ENCODE measurements at places on chromosomes 13 and 19.

GRCh38 chr19:11191273-11191755, 6.0 kb downstream of the KANK2 start:
- no peak for DNase-seq

- no peak for DNase-seq
These were observed 10.4 kb upstream of the LYPD5 start for GRCh38 chr19:43812688-43813087.

- DNase-seq = no peak
These were observed 232.2 kb downstream of the DACH1 start for GRCh38 chr13:71634602-71635443.

- no peak for DNase-seq
These were observed 17.4 kb downstream of the NALCN start for GRCh38 chr13:101398920-101399319.

DNA sequence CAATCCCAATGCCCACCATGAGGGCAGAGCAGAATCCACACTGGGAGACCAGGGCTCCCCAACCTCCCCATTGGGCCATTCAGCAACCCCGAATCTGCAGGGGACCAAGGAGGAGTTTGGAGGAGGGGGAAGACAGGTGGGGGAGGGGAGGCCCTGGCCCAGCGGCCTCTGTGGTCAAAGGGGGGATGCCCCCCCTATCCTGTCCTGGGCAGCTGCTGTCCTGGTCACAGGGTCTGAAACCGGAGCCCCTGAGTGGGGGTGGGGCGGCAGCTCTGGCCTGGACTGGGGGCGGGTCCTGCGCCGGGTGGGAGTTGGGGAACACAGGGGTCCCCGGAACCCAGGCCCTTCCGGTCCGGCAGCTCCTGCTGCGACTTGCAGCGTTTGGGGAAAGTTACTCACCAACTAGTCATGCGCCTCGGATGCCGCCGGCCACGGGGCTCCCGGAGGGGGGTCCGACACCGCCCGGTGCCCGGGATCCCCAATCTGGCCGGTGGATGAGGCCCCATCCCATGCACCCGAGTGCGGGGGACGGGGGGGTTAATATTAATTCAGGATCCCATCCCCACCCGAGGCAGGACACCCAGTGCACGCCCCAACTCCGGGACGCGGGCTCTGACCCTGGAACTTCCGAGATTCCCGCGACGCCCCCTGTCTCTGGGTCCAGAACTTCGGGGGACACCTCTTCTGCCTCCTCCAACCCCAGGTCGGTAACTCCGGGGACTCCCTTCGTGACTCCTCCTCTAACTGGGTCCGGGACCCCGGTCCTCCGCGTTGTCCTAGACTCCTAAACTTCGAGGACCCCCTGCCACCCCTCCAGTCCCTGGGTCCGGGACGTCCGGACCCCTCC, 872 bp downstream of the HOMER3 start:
- no peak for DNase-seq

- no peak for DNase-seq
These were observed 11.6 kb downstream of the FUZ start for GRCh38 chr19:49801401-49801888.

- DNase-seq = peak; percentile 65
These were observed 285 bp downstream of the TMEM143 start for GRCh38 chr19:48363500-48363809.

DNA sequence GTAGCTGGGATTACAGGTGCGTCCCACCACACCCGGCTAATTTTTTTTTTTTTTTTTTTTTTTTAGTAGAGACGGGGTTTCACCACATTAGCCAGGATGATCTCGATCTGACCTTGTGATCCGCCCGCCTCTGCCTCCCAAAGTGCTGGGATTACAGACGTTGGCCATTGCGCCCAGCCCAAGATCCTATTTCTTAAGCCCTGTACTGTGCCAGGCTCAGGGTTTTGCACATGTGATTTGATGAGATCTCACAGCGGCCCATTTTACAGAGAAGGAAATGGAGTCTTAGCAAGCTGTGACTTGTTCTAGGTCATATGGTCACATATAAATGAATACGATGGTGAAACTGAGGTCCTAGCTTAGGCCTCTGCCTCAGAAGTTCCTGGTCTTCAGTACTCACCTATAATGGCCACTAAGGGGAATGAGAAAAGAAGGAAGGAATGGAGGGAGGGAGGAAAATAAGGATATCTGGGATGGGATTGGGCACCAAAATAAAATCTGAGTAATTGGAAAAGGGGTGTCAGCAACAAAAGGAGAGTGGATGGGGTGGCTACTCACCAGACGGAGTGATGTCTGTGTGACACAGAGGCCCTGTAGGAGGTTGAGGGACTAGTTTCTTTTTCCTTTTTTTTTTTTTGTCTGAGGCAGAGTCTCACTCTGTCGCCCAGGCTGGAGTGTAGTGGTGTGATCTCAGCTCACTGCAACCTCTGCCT, 1.3 kb downstream of the OSCAR start:
- DNase-seq = no peak

GRCh38 chr19:10114651-10115391, 3.3 kb downstream of the P2RY11 start:
- no peak for DNase-seq

GRCh38 chr13:65677906-65678305, 1552.2 kb downstream of the PCDH9 start:
- DNase-seq = no peak

DNA sequence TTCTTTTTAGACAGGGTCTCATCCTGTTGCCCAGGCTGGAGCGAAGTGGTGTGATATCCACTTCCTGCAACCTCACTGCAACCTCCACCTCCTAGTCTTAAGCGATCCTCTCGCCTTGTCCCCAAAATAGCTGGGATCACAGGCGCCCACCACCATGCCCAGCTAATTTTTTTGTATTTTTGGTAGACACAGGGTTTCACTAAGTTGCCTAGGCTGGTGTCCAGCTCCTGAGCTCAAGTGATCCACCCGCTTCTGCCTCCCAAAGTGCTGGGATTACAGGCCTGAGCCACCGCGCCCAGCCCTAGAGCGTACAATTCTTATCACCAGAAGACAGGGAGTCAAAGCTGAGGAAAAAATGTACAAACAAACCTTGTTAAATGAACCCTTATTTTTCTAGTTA, 4.5 kb upstream of the ELOF1 start:
- no peak for DNase-seq

DNA sequence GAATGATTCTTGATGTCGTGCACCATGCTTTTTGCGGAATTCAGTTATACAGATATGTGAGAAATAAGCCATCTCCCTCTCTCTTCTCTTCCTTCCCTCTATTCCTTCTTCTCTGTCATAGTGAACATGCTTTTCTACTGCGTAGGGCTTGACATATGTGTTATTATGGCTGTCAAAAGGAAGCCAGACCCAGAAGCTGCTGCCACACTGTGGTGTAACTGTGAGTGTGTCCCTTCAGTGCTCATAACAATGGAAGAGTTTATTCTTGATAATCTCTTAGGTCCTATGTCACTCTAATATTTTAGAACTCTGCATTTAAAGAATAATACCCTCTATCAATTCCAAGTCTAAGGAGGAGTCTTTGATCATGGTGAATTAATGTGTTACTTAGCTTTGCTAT, 208.9 kb upstream of the TMTC4 start:
- no peak for DNase-seq

DNA sequence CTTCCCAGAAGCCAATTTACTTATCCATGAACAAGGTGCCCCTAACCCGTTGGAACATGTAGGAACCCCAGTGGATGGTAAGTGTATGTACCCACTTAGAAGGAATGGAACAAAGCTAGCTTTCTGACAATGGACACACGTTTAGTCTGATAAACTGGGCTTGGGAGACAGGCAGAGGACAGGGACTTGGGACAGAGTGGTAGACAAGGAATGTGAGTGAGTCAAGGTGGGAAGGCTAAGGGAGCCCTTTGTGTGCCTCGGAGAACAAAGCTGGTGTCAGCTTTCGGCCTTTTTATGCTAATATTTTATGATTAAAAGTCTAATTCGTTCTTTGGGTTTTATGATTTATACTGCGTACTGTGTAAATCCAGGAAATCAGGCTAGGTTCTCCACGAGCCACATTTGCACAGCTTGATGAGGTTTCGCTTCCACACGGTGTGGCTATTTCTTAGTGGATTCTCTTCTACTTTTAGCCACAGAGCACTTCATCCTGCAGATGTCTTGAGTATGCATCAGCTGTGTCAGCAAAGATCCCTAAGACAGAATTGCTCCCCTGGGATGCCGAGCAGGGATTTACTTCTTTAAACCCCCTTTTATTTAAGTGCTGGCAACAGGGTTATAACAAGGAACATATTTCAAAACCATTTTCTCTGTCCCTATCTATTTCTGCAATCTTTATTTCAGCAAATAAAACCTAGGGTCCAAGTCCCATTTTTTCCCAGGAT, 258.5 kb downstream of the DLEU7 start:
- DNase-seq = no peak

DNA sequence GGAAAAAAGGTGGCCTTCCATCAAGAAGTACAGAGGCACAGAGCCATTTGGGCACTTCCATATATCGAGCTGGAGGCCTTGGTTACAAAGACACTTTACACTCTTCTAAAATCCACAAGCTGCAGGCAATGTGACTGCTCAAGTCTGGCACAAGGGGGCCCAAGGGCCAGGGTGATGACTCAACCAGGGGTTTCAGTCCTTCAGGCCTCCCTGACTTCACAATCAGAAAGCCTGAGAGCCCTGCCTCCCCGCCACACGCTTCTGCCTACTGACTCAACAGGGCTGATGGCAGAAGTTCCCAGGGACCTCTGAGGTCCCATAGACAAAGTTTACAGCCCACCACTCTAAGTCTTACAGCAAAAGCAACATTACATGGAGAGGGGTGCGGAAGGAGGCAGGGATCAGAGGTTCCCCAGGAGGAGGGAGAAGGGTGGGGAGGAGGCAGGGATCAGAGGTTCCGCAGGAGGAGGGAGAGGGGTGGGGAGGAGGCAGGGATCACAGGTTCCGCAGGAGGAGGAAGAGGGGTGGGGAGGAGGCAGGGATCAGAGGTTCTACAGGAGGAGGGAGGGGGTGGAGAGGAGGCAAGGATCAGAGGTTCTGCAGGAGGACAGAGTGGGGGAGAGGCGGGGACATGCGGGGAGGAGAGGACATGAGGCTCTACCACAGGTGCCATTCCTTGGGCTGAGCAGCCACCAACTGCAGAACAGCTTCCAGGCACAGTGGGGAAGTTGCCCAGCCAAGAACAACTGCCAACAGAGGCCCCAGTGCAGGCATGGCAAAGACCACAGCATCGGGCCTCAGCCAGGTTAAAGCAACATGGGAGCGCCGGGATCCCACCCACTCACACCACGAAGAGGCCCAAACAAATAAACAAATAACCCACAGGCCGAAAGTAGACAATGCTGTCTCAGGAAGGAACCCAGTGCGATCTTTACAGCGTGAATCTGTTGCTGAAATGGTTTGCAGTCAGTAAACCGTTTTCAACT, 52.0 kb downstream of the SLC7A1 start:
- no peak for DNase-seq

- DNase-seq = no peak
These were observed 56.3 kb downstream of the PSG3 start for GRCh38 chr19:42683917-42684513.

GRCh38 chr19:5338656-5339197, 1.9 kb downstream of the PTPRS start:
- DNase-seq = peak; percentile 45

DNA sequence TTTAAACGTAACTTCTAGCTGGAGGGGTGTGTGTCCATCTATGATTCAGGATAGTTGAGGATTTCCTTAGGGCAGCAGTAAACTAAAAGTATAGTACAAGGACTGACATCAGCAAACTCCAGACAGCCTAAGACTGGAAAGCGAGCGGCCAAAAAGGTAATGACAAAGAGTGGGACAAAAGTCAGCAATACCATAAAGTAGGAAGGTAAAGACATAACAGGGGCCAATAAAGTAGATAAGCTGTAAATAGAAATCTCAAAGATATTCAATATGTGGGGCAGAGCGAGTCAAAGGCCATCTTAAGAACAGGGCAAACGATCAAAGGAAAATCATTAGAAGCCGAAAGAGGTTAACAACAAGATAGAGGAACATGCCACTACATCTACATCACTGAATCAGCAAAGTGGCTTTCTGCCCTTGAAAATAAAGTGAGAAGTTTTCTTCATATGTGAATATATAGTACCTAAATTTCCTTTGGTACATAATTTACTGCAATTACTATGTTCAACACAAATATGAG, 167.2 kb downstream of the DIAPH3 start:
- no peak for DNase-seq

- DNase-seq = peak; percentile 97
These were observed 6.5 kb upstream of the ZNF579 start for GRCh38 chr19:55586976-55587668.

DNA sequence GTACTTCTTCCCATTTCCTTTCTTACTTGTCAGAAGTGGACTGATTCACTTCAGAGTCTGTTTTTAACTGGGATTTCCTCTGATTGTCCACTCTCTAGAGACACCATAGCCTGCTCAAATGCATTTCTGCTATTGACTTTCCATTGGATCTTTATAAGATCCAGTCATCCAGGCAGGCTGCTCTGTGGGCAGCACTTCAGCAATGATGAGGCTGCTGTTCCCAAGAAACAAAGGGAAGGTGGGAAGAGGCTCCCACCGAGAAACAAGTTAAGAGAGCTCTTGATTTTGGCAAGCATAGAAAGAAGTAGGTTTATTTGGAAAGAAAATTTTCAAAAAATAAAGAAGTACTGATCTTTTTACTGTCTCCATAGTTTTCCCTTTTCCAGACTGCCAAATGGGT, 125.8 kb upstream of the STARD13 start:
- DNase-seq = no peak

DNA sequence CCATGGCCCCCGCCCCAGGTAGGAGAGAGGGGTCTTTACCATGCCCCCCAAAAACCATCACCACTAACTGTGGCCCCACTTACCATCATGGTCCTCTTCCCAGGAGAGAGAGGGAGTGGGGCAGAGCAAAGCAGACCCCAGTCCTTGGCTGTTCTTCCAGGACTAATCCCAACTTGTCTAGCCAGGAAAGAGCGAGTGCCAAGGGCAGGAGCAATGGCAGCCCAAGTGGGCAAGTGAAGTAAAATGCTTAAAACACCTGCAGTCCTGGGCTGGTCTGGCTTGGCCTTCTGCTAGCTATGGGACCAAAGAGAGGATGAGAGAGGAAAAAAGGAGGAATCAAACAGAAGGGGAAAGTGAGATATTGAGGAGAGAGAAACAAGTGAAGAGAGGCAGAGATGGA, 17.9 kb downstream of the ZSWIM4 start:
- DNase-seq = no peak

All from mesothelial cell of epicardium (in vitro differentiated cells).